Foreskin keratinocyte (primary cell): ENCODE measurements at places on chromosomes 16 and 17. TPM values are rescaled to one million over a fixed set of nuclear protein-coding genes. Genes with fewer than 3 reads are reported as not detected.

The ETV4 gene
- 78.9 and 80.5 TPM in 2 replicates for polyA plus RNA-seq

The TBC1D3I gene
- 0.03 TPM in 1 of 2 replicates, not detected in the other for polyA plus RNA-seq

The ZACN gene
- polyA plus RNA-seq = 0.07 and 0.11 TPM in 2 replicates

DNA sequence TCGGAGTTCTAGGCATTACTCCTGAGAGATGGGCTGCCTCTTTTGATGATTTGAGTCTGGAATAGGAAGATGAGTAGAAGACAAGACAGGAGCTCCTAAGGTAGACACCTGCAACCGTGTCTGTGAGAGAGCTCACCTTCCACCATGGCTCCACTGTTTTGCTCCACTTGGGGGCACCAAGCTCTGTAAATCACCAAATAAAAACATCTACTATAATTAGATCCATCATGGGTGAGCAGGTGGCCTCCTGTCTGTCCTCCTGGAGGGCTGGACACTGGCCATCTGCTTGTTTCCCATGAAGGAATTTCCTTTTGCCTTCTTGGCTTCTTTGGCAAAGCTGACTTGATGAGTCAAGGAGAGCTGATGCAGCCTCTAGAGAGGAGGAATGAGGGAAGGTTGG, 179.0 kb downstream of the HAPSTR1 start:
- no peak for DNase-seq

DNA sequence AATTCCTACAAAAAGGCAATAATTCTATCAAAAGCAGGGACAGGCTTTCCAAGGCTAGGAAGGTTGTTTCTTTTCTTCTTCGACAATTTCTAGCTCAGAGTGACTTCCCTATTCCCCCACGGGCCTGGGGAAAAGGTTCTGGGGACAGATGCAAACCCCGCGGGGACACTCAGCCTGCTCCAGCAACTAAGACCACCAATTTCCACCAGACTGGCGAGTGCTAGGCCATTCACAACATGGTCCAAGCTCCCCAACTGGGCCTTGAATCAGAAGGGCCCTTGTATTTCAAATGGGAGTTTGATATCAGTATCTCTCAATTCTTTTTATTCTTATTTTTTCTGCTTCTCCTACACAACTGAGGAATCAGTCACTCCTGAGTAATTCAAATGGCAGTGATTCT, 86.7 kb downstream of the USP31 start:
- DNase-seq = no peak

- no peak for DNase-seq
Observed at GRCh38 chr17:1002412-1002753, 5.5 kb downstream of the TIMM22 start.

DNA sequence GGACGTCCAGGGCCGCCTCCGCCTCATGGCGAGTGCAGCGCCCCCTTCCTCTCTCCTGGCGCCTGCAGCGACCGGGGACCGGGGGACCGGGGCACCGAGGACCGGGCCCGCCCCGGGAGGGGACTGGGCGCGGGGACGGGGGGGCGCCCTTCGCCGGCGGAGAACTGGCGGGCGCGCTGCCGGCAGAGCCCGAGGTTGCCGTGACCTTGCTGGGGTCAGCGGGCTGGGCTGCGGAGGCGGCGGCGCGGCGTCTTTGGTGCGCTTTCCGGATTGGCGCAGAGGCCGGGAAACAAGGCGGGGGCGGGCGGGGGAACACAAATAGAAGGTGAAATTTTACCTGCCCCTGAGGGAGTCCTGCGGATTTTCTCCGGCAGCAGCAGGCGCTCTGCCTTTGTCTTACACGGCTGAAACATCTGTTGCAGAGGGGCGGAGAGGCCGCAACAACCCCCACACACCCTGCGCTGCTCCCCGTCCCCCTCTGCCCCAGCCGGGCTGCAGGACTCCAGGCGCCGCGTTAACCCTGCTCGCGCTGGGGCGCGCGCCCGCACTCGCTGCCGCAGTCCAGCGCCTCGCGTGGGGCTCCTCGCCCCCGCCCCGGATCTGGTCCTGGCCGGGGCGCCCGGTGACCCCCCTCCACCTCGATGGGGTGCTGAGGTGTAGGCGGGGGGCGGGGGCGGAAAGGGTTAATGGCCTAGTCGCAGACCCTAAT, 53.5 kb downstream of the SREBF1 start:
- DNase-seq = no peak
